GM12865 (cell line): ENCODE measurements at places on chromosomes 12 and 14.
A peak's percentile ranks its signal among the peaks of the same experiment; 100 is the strongest.

- peak; percentile 75 for DNase-seq
Observed at GRCh38 chr12:68481181-68481941, 129.3 kb upstream of the RAP1B start.

GRCh38 chr14:68279777-68280233 lies 460.2 kb downstream of the RAD51B start:
- DNase-seq: peak; percentile 94

DNA sequence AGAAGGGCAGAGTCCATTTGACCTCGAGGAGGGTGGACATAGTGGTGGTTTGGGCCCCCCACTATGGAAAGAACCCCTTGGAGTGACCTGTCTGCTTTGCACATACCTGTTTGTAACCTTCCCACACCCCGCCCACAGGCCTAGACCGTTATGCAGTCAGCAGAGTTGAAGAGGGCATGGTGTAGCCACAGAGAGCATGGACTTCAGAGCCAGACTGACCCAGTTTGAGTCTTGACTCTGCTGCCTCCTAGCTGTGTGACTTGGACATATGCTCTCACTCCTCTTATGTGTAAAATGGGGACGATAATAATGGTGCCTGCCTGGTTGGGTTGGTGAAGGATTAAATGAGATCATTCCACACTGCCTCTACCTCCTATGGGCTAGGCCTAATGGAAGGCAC lies 40.9 kb upstream of the NOS1 start:
- no peak for DNase-seq

- DNase-seq: peak; percentile 35
Observed at GRCh38 chr14:98008381-98009113, 1211.4 kb downstream of the VRK1 start.
